ENCODE measurements at places on chromosomes 7 and 10.

- no peak for DNase-seq
Observed at GRCh38 chr10:91597197-91597881, 35.5 kb downstream of the PPP1R3C start.

- peak; percentile 34 for DNase-seq
Observed at GRCh38 chr7:129332254-129333035, 101.8 kb upstream of the STRIP2 start.

GRCh38 chr10:49257626-49258349 lies 41.2 kb upstream of the C10orf71 start:
- DNase-seq: no peak

GRCh38 chr7:24245362-24245761 lies 38.6 kb upstream of the NPY start:
- DNase-seq: no peak

GRCh38 chr10:45198486-45199204 lies 116.8 kb downstream of the OR13A1 start:
- DNase-seq: no peak

- DNase-seq: no peak
Observed at GRCh38 chr7:22563032-22563501, 63.1 kb upstream of the STEAP1B start.

- DNase-seq: no peak
Observed at GRCh38 chr7:71239586-71240268, 107.8 kb downstream of the GALNT17 start.

DNA sequence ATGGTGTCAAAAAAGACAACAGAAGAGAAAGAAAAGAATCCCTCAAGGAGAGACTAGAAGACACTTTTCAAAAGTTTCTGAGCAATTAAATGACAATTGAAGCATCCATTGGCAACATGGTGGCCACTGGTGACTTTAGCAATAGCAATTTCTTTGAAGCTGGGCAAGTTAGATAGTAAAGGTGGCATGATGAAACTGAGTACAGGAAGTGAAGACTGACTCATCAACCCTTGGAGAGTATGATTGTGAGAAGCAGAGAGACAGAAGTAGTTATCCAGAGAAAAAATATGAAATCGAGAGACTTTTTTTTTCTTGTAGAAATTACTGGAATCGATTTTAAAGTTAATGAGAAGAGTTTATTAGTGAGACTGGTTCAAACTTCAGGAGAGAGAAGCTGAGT lies 52.5 kb downstream of the DGKB start:
- DNase-seq: no peak

DNA sequence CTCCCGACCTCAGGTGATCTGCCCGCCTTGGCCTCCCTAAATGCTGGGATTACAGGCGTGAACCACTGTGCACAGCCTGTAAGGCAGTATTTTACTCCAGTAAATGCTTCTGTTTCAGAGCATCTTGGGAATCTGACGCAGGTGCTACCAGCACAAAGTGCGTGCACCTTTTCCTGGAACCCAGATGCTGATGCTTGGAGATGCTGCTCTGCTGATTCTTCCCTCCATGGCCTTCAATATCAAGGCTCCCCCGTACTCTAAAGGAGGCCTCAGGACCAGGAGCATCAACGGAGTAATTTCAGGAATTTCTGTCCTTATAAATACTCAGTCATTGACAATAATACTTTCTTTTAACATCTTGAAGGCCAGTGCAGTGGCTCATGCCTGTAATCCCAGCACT lies 23.5 kb downstream of the DENND2A start:
- no peak for DNase-seq

- no peak for DNase-seq
Observed at GRCh38 chr7:17546189-17546588, 247.7 kb downstream of the AHR start.

- DNase-seq: no peak
Observed at GRCh38 chr7:55247428-55247827, 117.7 kb upstream of the LANCL2 start.

GRCh38 chr7:102004229-102004628 lies 186.8 kb downstream of the CUX1 start:
- DNase-seq: no peak

DNA sequence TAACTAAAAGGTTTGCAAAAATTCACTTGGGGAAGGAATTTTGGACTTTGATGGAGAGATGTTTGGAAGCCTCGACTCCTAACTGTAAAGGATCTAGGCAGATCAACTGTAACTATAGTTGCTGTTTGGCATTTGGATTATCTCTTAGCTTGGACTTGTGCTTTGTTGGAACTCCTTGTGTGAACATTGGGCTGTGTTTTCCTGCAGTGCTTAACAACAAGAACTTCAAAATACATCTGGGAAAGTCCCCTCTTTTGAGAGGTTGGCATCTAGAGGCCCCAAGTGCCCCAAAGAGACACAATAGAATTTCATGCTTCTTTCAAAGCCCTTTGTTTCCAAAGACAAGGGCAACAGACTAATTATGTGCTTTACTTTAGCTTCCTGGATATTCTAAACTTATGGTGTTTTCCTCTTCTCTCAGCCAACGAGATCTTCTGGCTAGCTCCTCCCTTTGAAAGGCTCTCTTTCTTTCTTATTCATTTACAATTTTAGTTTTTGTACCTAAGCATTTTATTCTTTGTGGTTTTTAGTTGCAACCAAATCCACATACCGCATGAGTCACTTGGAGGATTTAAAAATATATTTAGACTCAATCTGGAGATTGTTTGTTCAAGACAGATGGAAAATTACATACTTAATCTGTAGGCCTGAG lies 11.6 kb downstream of the ABCA13 start:
- DNase-seq: no peak

- DNase-seq: no peak
Observed at GRCh38 chr7:87982116-87982515, 48.1 kb downstream of the ADAM22 start.

DNA sequence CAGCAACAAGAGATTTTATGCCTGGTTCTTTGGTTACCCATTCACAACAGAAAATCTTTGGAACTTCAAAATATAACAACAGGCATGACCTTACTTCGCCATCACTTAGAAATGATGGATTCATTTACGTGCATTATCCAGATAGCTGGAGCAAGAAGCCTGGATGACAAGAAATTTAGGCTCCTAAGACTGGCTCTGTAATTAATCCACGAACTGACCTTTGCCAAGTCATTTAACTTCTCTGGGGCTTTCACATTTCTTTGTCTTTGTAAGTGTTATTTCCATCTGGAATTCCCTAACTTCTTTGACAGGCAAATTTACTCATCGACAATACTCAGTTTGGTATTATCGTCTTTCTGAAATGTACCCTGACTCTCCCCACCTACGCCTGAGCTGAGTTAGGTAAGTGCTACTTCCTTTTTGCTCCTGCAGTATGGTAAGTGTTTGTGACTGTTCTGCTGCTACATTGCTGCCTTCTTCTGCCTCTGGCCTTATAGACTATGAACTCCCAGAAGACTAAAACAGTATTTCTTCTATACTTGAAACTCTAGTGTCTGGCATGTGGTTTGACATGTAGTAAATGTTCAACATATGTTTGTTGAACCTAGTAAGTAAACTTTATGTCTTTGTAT lies 5.5 kb upstream of the MDFIC start:
- DNase-seq: no peak

DNA sequence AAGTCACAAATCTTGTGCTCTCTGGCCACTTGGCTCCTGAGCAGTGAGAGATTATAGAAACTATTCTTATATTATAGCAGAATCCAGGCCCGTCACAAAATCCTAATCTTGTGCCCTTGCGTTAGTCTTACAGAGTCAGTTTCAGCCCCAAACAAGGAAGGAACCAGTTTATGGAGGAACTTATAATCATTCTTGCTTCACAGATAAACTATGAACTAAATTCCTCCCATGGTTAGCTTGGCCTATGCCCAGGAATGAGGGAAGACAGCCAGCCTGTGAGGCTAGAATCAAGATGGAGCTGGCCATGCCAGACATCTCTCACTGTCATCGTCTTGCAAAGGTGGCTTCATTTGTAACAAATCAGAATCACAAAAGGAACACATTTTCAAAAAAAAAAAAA lies 199.7 kb upstream of the PITRM1 start:
- no peak for DNase-seq

DNA sequence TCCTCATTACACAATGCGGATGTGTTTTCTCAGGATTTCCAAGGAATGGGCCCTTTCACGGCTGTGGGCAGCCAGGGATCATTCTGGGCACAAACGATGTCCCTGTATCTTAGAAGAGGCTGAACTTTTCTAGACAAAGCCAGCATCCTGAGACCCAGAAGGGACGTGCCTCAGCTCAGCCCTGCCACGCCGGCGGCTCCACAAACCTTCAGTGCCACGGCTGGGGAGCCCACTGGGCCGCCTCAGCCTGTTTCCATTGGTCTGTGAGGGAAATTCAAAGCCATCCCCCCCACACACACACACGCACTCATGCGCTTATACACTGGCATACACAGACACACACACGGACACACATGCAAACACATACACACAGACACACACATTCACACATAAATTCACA lies 344.9 kb upstream of the MKI67 start:
- no peak for DNase-seq

DNA sequence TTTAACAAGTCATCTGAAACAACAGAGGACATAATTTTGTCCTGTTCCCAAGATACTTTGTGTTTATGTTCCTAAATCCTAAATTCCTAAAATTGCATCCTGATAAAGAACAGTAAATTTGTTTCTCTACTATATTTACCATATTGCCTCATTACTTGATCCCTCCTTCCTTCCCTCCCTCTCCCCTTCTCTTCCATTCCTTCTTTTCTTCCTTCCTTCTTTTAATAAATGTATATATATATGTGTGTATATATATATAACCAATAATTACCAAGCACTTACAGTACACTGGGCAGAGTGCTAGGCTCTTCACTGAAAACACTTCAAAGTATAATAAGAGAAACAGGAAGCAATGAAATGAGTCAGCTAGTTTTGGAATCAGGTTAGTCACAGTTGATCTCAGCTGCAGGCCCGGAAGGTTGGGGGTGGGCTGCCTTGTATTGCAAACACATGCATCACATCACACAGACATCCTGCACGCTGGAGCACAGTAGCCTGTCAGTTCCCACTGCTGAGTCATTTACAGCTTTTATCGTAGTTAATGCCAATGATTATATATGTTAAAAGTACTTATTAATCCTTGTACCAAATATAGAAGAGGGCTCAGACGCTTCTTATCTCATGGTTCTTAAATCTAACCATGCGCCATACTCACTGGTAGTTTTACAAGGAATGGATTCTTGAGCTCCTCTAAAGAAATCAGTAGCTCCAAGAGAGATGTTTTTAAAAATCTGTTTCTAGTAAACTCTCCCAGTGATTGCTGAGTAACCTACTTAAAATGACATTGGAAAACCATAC lies 551.7 kb downstream of the GRM8 start:
- peak; percentile 92 for DNase-seq

- no peak for DNase-seq
Observed at GRCh38 chr7:137886746-137887145, 40.0 kb upstream of the DGKI start.

- DNase-seq: no peak
Observed at GRCh38 chr7:157876469-157877285, 539.9 kb downstream of the DNAJB6 start.

DNA sequence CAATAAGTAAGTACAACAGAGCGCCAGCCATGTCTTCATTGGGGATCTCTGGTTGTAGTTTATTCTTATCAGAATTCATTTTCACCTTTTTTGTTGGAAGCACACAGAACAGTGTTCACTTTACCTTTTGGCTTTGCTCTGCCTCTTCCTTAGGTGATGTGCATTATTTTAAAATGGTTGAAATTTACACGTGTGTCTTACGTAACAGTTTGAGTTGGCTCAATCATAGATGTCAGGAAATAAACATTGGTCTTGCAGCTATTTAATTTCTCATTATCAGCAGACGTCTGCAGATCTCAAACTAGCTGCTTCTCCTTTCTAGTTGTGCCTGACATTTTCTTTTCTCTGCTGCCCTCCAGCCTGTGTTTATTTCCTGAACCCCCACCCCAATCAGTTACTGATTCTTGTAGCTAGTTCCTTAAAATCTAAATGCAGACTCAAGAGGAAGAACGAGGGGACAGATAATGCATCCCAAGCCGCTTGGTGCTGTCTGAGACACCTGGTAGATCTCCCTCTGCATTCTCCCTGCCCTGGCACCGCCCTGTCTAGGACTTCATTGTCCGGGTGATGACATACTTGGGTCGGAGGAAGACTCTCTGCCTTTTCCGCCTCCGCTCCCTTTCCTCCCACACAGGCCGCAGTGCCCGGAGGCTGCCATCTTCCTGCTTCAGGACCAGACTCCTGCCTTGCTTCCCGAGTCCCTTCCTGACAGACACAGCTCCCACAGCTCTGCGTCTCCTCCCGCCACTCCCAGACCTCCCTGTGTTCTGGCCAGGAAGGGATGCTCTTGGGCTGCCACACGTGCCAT lies 108.2 kb downstream of the ANKRD61 start:
- no peak for DNase-seq

DNA sequence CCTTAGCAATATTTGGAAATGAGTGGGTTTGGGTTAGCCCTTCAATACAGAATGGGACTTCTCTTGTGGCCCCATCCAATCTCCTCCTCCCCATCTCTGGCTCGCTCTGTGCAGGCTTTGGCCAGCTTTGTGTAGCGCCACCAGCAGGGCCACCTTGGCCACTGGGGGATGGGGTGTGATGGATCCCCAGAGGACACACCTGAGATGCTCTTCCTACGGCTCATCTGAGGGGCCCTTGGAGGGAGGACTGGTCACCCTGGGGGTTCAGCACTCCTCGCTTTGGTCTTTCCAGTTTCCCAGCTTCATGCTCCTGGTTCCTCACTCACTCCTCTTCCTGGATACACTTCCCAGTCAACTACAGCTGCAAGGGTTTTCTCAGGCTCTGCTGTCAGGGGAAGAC lies 15.3 kb upstream of the C10orf90 start:
- no peak for DNase-seq

DNA sequence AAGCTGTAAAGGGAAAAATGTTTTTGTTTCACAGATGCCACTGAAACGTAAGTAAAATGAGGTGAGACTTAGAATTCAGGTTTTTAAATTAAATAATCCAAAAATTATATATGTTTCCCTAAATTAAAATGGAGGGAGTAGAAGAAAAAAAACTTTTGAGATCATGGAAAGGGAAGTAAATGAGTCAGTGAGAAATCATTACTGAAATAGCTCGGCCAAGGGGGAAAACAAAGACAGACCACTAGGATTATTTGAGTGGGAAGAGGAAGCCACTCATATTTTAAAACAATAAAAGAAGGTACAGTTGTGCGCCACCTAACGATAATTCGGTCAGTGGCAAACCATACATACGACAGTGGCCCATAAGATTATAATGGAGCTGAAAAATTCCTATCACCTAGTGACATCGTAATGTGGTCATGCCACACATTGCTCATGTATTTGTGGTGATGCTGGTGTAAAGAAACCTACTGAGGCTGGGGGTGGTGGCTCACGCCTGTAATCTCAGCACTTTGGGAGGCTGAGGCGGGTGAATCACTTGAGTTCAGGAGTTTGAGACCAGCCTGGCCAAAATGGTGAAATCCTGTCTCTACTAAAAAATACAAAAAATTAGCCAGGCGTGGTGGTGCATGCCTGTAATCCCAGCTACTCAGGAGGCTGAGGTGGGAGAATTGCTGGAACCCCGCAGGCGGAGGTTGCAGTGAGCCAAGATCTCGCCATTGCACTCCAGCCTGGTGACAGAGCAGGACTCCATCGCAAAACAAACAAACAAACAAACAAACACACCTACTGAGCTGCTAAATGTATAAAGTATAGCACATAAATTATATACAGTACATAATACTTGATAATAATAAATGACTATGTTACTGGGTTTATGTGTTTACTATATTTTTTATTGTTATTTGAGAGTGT lies 64.7 kb downstream of the MKX start:
- DNase-seq: no peak

Measured in glomerular endothelial cell (primary cell).